Endothelial cell of umbilical vein (primary cell): ENCODE measurements at places on chromosomes 7 and 10. TPM values are rescaled to one million over a fixed set of nuclear protein-coding genes. Genes with fewer than 3 reads are reported as not detected.

GRCh38 chr7:158495786-158496185, 91.8 kb downstream of the PTPRN2 start:
- no peak for DNase-seq

- DNase-seq = peak; percentile 43
These were observed 16.0 kb downstream of the PPP1R9A start for GRCh38 chr7:94923412-94923811.

DNA sequence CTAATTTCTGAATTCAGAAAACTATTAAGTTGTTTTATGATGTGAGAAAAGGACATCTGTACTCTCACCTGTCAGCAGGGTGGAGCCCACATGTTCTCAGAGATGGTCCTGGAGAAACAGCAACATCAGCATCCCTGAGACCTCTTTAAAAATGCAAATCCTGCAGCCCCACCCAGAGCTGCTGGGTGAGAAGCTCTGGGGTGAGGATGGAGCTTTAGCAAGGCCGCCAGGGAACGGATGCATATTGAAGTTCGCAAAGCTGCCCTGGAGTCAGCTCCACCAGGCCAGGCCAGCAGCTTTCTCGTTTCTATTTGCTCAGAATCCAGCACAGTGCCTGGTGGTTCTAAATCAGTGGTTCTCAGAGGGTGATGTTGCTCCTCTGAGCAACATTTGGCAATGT, 49.1 kb downstream of the PRKCQ start:
- DNase-seq = no peak

DNA sequence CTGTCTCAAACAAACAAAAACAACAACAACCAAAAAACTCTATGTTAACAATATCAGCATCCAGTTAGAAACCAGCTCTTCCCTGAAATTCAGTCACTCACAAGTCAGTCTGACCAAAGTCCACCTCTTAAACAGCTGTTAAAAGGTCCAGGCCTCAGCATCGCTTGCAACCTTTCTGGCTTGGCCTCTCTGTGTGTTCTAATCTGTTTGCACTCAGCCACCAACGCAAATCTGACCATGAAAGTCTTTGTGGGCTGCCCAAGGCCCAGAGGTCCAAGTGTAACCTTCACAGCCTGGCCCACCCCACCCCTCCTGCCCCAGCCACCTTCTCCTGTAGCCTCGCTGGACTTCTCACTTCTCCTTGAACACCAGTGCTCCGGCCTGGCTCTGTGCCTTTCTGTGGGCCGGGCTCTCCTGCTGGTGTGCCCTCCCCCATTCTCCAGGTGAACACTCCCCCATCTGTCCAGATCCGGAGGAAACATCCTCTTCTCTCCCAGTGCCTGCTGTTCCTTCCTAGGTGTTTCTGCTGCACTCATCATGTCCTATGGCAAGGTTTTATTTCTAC, 72.2 kb upstream of the EFCAB10 start:
- no peak for DNase-seq

The TMEM176B gene
- total RNA-seq = not detected in 2 replicates

- DNase-seq = no peak
These were observed 572.4 kb upstream of the MGMT start for GRCh38 chr10:128894641-128895040.

GRCh38 chr7:85479918-85480643, 293.2 kb upstream of the SEMA3D start:
- no peak for DNase-seq

DNA sequence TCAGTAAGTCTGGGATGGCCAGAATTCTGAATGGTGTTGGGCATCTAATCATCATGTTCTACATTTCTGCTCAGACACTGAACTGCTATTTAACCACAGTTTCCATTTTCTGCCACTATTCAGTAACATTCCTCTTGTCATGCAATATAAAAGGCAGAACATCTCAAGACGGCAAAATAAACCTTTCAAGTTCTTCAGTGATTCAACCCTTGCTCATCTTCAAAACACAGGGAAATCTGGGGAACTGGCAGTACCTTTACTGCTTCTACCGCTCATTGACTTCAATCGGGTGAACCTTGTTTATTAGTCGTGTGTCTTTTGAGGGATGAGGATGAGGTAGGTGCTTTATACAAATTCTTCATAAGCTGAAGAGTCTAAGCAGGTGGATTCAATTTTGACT, 184.7 kb upstream of the ANK3 start:
- no peak for DNase-seq
